IPS-NIHi11 (cell line): ENCODE measurements at places on chromosomes 3 and 15.

DNA sequence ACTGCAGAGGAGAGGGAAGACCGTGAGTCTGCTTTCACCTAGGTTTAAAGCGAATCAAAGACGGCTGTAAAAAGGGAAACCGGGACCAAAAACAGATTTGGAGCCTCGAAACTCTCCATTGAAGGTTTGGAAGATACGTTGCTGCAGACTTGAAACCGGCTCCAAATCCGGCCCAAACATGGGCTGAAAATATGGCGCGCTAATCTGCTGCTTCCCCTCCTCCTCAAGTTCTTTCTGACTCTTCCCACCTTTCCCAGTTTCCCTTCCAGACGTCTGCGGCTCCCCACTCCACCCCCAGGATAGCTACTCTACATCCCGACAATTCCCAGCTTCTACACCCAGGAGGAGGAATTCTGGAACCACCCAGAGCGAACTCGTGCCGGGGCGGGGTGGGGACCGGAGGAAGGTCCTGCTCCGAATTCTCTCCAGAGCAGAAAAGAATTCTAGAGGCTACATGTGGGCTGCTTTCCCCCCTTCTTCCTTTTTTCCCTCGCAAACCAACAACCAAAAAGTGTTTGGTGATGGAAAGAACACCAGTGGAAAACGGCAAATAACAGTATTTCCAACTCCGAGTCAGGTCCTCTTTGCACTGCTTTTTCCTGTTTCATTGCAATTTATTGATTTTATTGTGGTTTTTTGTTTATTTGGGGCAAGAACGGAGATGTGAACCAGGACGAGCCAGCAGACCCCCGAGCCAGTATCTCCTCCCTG lies 8.5 kb downstream of the EOMES start:
- DNase-seq, result no peak

DNA sequence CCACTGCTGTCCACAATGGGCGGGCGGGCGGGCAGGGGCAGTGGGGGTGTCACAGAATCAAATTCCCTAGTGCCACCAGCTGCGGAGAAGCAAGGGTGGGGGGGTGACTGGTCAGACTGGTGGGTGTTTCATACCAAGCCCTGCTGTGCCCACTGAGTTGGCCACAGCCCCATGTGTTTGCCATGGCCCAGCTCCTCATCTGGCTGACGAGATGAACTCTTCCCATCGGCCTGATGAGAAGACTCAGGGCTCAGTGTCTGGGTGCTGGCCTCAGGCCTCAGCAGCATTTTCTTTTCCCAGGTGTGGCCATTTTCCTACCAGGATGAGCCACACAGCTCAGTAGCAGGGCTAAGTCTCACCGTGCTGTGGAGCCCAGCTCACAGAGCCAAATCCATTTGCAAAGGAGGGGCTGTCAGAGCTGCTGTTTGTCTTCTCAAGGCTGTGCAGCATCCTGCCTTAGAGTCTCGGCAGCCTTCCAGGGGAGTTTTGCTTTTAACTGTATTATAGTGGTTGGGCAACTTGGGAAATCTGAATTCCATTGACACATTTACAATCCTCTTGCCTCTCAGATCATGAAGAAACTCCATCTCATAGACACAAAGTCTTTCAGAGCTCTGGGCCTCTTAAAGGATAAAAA lies 176.8 kb downstream of the ABHD5 start:
- no peak for DNase-seq

DNA sequence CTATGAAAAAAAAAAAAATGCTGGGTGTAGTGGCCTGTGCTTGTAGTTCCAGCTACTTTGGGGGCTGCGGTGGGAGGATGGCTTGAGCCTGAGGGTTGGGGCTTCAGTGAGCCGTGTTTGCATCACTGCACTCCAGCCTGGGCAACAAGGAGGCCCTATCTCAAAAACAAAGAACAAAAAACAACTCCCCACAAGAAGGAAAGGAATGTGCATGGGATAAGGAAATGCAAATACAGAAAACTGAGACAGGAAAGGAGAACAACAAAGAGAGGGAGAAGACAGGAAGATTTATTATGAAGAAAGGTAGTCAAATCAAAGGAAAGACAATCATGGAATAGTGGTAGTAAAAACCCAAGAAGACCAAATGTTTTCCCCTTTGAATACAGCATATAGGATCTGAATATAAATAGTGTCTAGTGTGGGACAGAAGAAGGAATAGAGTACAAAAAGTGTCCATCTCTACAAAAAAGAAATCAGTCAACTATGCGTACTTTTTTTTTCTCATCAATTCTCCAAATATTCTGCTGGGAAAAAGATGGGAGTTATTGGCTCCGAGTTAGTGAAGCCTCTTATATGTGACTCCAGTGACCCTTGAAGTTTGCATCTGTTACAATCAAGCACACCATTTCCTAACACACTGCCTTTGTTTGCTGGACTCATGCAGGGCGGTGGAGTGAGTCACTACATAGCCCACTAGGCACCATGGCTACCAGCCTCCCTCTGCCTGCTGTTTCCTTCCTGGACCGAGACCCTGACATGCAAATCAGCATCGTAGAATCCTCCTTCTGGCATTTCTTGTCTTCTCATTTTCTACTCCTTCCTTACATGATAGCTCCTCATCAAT lies 101.2 kb upstream of the PTX3 start:
- peak; percentile 66 for DNase-seq

- DNase-seq, result no peak
These were observed 50.8 kb downstream of the ZNF148 start for GRCh38 chr3:125324341-125324740.

DNA sequence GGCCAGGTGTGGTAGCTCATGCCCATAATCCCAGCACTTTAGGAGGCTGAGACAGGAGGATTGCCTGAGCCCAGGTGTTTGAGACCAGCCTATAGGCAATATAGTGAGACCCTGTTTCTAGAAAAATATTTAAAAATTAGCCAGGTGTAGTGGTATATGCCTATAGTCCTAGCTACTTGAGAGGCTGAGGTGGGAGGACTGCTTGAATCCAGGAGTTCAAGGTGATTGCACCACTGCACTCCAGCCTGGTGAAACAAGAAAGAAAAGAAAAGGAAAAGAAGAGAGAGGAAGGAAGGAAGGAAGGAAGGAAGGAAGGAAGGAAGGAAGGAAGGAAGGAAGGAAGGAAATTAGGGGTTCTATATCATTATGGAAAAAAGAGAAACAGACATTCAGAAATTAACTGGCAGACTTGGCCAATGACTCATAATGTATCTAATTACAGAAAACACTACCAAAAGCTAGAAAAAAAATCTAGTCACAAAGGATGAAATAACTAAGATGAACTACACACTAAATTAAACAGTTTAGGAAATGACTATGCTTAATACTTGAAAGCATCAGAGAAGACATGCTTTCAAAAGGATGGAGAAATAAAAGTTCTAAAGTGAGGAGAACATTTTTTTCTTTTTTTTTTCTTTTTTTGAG lies 45.4 kb upstream of the TERB2 start:
- no peak for DNase-seq

DNA sequence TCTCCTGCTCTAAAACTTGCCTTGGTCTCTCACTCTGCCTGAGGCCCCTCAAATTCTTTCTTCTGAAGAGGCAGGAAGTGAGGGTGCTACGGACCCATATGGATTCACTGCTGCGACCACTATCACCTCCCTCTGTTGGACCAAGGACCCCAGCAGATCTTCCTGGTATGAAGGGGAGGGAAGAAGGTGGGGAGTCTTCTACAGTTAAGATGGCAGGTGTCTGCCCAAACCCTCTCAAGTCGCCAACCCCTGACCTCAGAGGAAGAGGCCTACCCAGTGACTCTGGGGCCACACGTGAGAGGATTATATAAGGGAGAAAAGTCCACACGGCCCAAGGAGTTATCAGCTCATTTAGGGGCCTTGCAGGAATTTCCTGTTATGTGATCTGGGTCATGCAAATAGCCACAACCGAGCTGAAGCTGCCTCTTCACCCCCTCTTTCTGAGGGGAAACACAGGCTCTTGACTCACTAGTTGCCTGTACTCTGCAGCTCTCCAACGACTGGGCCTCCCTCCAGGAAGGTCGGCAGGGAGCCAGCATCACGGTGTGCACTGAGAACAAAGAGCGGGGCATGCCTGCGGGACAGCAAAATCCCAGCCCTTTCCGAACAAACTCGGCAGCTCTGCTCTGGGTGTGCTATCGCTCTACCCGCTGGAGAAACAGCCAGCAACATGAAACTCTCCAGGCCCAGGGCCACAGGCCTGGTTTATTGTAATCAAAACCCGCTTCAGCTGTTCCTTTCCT lies 116.0 kb downstream of the XXYLT1 start:
- peak; percentile 79 for DNase-seq

DNA sequence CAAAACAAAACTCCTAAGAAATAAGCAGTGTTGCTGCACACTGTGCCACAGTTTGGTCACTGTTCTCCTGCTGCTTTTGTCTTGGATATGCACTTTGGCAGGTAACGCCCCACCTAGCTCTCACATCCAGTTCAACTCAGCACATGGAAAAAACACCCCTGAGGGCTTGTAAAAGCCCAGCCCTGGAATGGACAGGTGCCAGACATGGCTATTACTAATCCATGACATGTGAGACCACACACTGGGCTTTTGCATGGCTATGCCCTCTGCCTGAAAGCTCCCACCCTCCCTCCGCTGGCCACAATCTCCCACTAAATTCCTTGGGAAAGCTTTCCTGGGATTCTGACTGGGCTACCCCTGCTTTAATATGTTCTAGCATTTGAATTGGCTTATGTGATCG lies 24.7 kb upstream of the ZBED2 start:
- DNase-seq, result no peak

DNA sequence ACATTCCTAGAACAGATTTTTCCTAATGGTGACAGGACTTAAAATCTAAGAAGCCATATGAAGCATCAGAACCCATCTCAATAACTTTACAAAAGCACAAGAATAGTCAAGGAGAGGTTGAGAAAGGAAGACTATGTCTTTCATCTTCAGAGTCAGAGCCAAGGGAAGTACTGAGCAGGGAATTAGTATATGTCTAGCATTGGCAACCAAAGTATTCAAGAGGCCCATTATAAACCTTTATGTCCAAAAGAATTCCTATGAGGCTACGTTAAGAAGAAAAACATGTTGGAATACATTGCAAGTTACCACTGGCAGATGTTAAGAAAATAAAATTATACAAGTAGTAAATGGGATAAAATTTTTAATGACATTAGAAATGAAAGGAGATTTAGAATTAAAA lies 150.5 kb downstream of the MAGI1 start:
- no peak for DNase-seq

- DNase-seq, result no peak
These were observed 39.8 kb downstream of the SST start for GRCh38 chr3:187630404-187630803.

DNA sequence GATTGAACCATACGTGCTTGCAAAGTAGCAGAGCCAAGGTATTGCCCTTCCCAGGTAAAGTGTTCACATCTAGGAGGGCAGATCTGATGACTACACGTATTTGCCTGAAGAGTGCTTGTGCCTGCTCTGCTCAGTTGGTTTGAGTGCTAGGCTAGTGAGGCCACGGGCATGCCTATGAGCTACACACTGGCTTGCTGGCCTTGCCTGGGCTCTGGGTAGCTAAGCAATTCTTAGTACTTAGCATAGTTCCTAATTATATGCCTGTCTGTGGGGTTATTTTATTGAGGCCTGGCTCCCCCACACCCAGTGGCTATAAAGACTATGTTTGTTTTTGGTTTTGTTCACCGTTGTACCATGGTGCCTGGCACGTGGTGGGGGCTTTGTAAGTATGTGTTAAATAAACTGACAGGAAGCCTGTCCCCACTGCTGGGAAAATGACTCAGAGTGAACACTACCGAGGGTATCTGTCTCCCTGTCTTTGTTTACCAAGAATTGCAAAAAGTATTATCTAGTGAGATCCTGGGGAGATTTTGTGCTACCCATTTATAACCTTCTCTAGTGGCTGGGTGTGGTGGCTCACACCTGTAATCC lies 72.1 kb upstream of the ETV5 start:
- DNase-seq, result no peak
